ENCODE measurements at places on chromosomes 2 and 18. TPM values are rescaled to one million over a fixed set of nuclear protein-coding genes. Genes with fewer than 3 reads are reported as not detected.

GRCh38 chr2:18244845-18245244 is 315.6 kb downstream of the RDH14 start:
- DNase-seq = no peak

GRCh38 chr2:75088791-75089190 is 110.5 kb downstream of the TACR1 start:
- no peak for DNase-seq

The AOX1 gene
- total RNA-seq = 2.2 TPM

The XDH gene
- total RNA-seq = 3.9 TPM

The VSNL1 gene
- total RNA-seq = 0.61 TPM

Measured in mesothelial cell of epicardium (in vitro differentiated cells).